Fibroblast of lung (primary cell): ENCODE measurements at places on chromosomes 3 and 15.

DNA sequence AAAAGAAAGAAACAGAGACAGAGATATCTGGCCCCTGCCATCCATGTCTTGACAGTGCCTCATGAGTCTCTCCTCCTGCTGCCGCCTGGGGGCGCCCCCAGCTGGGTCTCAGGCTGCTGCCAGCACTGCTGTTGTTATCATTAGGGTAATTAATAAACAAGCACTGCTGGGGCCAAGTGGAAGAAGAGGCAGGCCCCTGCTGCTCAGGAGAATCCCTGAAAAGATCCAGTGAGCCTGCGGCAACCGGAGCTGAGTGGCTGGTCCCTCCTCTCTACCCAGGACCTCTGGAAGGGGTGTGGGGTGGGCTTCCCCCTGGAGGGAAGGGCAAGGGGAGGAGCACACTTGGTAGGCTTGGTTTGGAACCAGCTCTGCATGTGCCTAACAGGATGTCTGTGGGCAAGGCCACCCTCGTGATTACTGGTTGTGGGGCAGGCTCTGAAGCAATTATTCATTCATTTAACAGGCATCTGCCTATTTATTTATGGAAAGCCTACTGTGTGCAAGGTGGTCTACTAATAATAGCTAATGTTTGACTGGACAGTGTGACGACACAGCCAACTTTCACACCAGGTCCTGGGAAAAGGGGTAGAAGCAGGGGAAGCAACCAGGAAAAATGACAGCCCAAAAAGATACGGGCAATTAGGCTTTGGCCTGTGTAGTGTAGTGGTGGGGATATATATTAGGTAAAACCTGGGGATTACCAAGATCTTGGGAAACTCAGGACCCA is 1.2 kb upstream of the TYRO3 start:
- peak; percentile 58 for DNase-seq

- DNase-seq = peak; percentile 31
Measured at GRCh38 chr15:65896236-65896635, 26.9 kb downstream of the RAB11A start.

- DNase-seq = no peak
Measured at GRCh38 chr3:46877406-46878125, at the start of gene PTH1R. Gene PTH1R (plus strand): TSS chr3:46877721. CDS start chr3:46883560, 5,839 bp downstream.

DNA sequence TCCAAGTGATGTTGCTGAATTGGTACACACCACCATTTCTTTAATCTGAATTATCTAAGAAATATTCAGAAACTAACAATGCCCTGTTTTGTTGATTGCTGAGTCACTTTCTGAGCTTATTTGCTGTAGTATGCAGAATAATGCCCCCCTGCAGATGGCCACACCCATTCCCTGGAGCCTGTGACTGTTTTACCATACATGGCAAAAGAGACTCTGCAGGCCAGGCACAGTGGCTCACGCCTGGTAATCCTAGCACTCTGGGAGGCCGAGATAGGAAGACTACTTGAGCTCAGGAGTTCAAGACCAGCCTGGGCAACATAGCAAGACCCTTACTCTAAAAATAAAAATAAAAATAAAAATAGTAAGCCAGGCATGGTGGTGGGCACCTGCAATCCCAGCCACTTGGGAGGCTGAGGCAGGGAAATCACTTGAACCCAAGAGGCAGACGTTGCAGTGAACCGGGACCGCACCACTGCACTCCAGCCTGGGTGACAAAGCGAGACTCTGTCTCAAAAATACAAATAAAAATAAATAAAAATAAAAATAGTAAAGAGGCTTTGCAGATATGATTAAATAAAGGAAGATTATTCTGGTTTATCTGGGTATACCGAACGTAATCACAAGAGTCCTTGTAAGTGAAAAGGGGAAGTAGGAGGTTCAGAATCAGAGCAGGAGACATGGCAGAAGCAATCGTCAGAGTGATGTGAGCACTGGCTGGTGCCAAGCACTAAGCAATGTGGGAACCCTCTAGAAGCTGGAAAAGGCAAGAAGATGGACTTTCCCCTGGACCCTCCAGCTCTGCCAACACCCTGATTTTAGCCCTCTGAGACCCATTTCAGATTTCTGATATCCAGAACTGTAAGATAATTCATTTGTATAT is 19.0 kb downstream of the PCYT1A start:
- DNase-seq = peak; percentile 79

- DNase-seq = peak; percentile 35
Measured at GRCh38 chr3:55147856-55148720, 220.2 kb upstream of the LRTM1 start.

GRCh38 chr3:15055019-15055557 is 10.0 kb downstream of the MRPS25 start:
- DNase-seq = peak; percentile 54

DNA sequence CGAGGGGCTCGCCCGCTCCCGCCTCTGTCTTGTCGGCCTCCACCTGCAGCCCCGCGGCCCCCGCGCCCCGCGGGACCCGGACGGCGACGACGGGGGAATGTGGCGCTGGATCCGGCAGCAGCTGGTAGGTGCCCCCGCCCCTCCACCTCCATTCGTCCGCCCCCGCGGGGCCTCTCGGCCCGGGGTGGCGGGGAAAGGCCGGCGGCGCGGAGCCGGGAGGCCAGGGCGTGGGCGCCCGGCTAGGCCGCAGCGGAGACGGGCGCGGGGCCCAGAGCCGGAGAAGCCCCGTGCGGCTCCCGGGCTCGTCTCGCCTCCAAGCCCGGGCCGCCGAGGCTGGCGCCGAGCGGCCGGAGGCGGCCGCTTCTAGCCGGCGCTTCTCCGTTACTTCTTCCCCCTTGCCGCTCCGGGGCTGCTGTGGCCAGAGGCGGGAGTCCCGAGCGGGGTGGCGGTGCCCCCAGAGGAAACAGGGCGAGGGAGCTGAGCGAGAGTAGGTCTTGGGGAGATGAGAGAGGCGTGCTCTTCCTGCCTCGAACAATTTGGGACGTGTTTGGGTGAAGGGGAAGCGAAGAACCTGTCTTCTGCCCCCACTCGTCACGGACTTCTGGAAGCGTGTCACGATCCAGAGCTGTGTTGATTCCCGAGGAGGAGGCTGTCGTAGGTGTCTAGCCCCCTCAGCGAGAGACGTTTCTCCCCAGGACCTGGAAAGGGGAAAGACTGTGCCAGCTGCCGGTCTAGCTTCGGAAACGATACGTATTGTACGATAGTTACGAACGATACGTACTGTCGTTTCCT is 555 bp downstream of the ATP11B start:
- peak; percentile 43 for DNase-seq

DNA sequence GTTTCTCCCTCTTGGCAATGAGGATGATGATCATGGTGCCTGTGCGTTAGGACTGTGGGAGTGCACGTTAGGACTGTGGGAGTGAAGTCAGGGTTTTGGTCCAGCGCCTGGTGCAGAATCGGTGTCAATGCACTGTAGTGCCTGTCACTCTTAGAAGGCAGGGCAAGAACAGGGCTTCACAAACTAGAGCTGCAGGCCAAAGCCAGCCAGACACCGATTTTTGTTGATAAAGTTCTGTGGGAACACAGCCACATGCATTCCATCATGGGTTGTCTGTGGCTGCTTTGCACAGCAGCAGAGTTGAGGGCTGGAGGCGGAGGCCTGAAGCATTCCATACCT is 32.6 kb upstream of the NR2C2 start:
- no peak for DNase-seq

DNA sequence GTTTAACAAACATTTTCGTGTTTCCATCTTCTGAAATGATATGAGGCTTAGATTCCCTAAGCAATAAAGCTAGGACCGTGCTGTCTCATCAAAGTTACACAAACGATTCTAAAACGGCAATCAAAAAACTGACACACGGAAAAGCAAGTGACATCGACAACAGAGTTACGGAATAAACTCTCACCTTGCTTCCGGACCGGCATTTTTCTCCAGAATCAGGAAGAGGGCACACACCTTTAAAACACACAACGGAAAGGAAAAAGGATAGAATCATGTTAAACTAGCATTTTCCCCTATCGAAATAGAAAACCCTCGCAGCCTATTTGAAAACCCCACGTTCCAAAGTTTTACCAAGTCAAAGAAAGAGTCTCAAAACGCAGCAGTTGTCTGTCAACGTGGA is 1.4 kb downstream of the DLG1 start:
- DNase-seq = no peak

DNA sequence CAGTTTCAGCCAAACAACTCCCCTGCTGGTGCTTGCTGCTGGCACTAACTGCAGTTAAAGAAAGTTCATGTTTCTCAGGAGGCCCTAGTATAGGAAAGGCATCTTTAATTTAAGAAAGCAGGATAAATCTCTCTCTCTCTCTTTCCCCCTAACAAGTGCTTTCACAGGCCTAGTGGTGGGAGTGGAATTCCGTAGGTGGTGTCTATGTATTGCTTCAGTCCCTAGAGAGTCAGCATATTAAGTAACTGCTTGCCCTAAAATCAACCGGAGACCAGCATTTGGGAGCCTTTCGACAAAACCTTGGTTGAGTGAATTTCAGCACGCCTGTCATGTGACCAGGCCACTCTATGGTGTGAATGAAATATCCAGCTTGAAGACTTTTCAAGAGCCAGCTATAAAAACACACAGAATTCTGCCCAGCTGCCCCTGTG is 169.2 kb upstream of the TGFBR2 start:
- peak; percentile 75 for DNase-seq

DNA sequence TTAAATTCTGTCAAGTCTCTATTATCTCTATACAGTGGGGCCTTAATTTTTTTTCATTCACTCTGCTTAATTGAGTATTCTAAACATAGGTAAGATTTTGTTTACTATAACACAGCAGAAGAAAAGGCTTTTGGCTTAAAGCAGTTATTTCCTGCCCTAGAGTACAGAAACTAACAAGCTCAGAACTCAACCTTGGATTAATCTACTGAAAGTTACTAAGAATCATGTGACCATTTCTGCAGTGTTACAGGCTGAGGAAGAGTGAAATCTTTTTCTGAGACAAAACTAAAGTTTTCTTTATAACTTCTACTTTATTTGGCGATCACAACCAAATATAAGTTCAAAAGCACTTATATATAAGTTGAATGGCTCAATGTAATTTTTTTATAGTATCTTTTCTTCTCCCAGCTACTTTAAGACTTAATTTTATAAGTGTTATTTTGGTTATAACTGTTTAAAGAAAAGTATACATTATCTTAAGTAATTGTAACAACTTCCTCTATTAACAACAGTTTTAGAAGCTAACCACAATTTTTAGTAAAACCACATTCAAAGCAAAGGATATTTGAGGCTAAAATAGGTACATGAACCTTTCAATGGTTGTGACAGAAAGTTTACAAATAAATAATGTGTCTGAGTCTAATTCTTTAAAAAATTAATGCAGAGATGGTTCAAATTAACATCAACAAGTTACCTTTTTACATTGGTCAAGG is 240.6 kb upstream of the NAALADL2 start:
- DNase-seq = no peak

DNA sequence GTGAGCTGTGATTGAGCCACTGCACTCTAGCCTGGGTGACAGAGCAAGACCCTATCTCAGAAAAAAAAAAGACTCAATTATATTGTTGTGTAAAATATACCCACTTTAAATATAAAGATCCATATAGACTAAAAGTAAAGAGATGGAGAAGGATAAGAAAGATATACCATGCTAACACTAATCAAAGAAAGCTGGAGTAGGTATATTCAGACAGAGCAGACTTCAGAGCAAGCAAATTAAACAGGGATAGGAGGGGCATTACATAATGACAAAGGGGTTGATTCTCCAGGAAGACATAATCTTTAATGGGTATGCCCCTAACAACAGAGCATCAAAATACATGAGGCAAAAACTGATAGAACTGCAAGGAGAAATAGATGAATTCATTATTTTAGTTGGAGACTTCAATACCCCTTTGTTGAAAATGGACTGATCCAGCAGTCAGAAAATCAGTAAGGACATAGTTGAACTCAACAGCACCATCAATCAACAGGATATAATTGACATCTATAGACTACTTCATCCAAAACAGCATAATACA is 31.1 kb upstream of the RNU6-1 start:
- no peak for DNase-seq
